Right renal pelvis (tissue), 4 donors: ENCODE measurements at places on chromosomes 12 and 14. TPM values are rescaled to one million over a fixed set of nuclear protein-coding genes. Genes with fewer than 3 reads are reported as not detected.

- DNase-seq, result no peak
These were observed 171.2 kb downstream of the PCNX1 start for GRCh38 chr14:71078500-71078899.

GRCh38 chr12:94677778-94678177 lies 27.4 kb upstream of the TMCC3 start:
- no peak for DNase-seq

GRCh38 chr12:25069224-25069623 lies 120.3 kb upstream of the BCAT1 start:
- no peak for DNase-seq

DNA sequence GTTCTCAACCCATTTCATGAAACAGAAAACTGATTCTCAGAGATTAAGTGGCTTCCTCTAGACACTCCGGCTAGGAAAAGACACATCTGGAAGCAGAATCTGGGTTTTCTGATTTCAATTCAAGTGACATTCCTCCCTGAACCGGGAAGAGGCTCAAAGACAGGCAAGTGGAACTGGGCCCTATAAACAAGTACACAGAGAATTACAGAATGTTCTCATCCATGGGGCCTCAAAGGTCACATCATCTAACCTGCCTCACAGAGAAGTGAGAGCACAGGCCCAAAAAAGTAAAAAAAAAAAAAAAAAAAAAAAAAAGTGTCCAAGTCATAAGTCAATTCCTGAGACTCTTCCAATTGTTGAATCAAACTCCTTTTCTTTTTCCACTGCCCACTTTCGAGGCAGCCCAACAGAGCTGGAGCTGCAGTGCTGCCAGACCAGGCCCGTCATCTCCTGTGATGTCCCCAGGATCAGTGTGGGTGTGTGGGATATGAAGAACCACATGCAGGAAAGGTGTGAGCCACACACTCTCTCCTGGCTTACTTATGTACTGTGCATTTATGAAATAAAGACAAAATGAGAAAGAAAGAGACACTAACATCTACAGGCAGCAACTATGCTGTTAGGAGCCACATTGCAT lies 2.8 kb upstream of the KRT1 start:
- DNase-seq, result no peak

- DNase-seq, result no peak
These were observed 21.2 kb downstream of the GPHB5 start for GRCh38 chr14:63297372-63298063.

DNA sequence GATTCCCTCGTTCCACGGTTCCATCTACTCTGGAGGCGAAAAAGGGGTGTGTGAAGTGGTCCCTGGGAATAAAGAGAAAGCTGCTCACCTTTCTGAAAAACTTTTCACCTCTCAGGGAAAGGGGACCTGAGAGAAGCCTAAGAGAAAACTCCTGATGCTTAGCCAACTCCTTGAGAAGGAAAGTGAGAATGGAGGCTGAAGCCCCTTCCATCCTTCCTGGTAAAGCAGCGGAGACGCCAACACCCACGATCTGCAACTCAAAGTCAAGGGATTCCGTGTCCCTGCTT lies 110.0 kb downstream of the ARF6 start:
- DNase-seq, result no peak

- no peak for DNase-seq
These were observed 73.1 kb upstream of the AMN1 start for GRCh38 chr12:31801872-31802271.

Gene RCOR1
- 41.5 TPM for polyA plus RNA-seq

GRCh38 chr12:22733756-22734155 lies 108.8 kb downstream of the ETNK1 start:
- no peak for DNase-seq

DNA sequence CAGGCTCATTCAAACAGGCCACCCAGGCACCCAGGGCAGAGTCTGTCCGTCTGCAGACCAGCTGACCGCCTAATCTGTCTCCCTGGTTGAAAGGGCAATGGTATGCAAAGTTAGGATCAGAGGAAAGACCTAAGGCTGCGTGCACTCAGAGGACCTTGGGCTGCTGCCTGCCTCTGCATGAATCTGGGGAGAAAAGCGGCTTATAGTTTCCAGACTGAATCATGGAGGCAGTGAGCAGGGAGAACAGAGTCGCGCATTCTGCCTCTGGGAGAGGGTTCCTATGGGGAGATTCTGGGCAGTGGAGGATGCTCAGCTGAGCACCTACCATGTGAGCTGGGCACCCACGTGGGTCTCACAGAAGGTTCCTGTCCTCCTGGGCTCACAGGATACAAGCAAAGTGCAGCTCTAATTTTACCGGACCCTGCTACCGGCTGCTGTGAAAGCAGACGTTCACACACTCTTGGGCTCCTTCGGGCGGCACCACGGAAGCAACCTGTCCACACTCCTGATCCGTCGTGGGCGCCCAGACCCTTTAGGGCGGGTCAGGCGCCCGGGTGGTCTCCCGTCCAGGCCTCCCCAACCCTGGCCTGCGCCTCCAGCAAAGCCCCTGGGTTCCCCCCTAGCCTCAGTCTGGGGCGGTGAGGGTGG lies 772 bp downstream of the SCARB1 start:
- no peak for DNase-seq

Gene SDSL
- polyA plus RNA-seq, result 15.7 TPM

- DNase-seq, result no peak
These were observed 8.7 kb upstream of the WDR89 start for GRCh38 chr14:63650256-63650952.

Gene EAPP
- polyA plus RNA-seq, result 62.4 TPM

Gene SCN8A
- 2.0 TPM for polyA plus RNA-seq

- no peak for DNase-seq
These were observed 191.9 kb downstream of the STXBP6 start for GRCh38 chr14:24858052-24858451.

GRCh38 chr12:117761528-117762100 lies 207.2 kb downstream of the KSR2 start:
- no peak for DNase-seq

DNA sequence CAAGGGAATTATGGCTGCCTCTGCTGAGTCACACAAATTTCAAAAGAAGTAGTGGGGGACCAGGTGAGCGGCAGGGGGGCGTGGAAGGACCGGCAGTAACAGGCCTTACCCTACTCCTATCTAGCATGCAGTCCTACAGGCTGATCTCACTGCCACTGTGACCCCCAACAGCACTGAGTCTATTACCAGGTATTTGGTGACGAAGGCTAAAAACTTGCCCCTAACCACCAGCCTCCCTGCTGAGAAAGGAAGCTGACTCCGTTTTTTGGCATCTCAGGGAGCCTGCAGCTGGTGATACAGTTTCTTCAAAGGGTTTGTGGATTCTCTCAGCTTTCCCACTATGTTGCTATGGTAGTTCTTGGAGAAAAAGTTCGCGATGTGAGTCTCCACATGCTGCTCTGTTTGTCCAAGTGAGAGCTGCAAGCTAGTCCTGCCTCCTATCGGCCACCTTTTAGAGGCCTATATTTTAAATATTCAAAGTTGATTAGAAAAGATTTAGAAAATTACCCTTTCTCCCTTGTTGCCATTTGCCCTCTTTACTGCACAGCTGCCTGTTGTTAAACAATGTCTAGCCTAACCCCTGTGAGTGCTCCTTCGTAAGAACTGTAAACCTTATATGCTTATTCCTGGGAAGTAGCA lies 57.1 kb upstream of the SLCO1B1 start:
- DNase-seq, result no peak

DNA sequence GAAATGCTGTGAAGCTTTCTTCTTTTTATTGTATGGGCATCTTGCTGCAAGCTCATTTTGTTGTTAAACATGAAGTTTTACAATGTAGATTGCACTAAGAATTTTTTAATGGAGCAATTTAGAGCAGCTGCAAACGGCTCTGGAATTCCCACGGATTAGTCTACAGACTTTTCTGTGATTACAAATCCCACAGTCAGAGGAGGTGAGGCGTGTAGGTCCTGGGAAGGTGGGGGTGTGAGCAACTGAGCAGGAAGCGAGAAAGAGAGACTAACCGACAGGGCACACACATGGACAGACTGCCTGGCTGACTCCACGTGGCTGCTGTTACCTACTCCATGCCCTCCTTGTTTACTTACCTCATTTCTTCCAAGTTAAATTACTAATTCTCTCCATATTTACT lies 348.5 kb downstream of the NPAS3 start:
- no peak for DNase-seq

DNA sequence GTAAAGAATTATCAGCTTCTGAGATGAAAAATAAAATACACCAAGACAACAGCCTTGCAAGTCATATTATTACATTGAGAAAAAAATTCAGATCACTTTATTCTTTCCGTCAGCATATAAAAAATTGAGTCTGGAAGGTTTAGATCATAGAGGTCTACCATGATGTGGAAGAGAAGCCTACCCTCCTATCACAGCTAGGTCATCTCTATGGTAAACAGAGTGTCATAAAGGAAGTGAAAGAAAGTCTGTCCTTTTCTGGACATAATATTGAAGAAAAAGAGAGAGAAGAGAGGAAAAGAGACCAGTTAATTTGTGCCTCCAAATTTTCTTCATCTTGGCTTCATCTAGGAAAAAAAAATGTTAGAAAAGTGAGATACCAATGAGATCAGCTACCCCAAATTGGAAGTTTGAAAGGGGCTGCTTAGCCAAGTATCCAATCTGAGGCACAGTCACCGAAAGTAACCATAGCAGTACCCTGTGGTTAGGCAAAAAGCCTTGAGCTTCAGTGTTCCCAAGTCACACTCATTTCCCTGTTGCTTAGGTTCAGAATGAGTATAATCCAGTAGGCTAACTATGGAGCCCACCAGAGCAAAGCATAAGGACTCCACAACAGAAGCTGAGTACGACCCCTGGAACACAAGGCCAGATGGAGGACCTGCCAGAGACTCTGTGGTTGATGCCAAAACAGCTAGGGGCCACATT lies 38.1 kb downstream of the DUSP6 start:
- DNase-seq, result no peak

DNA sequence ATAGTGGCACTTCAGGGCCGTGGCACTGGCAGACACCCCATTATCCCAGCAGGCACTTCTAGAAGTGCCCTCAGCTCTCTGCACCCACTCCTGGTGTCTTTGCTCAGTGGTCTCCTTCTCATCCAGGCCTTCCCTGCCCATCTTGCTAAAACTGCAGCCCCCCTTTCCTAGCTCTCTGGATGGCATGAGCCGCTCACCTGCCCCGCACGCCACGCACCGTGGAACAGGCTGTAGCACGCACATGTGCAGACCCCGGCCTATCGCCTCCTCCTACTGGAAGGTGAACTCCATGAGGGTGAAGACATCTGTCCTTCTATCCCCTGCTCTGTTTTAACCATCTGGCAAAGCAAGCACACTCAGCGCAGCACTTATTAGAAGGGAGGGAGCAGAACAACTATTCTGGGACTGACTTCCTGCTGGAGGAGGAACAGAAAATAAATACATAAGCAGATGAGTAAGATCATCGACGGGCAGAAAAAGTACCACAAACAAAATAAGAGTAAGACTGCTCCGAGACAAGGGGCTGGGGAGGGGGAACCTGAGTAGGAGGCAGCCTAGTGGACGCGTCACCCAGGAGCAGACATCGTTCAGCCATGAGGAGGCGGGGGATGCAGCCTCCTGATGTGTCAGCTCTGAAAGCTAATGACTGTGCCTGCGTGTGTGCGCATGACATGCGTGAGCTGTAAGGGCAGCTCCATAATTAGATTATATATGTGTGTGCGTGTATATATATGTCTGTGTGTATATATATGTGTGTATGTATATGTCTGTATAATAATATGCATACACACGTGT lies 7.8 kb upstream of the FZD10 start:
- DNase-seq, result no peak

GRCh38 chr12:107131832-107132616 lies 38.7 kb upstream of the CRY1 start:
- DNase-seq, result peak; percentile 57
